ENCODE measurements at places on chromosomes 11 and 22.

DNA sequence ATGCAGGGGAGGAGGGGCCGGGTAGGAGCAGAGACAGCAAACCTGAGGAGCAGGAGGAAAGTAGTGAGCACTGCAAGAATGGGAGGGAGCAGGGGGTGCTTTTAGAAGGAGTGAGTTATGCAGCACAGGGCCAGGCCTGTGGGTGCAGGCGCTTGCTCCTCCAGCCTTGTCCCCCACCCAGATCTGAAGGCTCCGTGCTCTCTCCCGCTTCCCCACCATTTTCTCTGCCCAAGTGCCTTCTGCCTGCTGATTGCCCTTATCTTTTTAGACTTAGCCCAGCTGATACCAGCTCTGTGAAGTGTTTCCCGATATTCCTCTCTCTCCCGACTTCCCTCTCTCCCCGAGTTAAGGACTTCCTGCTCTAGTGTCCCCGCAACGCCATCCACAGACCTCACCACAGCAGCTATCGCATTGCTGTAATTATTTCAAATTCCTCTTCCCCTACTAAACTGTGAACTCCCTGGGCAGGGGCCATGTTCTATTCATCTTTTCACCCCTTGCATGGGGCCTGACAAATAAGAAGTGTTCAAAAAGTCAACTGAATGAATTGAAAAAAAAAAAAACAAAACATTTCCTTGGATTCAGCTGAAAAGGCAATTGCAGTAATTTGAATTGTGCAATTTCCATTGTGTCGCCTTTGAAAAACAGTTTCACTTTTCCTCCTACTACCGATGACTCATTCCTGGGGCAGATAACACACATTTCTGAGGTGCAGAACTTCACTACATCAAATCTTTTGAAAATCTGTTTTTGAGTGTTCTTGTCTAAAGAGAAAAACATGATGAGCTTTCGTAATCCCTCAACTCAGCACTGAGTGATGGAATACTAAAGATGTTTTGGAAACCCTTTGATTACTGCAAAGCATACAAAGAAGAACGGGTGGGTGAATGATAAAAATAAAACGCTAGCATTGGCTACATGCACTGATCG is 69.7 kb upstream of the BMAL1 start:
- DNase-seq: no peak

DNA sequence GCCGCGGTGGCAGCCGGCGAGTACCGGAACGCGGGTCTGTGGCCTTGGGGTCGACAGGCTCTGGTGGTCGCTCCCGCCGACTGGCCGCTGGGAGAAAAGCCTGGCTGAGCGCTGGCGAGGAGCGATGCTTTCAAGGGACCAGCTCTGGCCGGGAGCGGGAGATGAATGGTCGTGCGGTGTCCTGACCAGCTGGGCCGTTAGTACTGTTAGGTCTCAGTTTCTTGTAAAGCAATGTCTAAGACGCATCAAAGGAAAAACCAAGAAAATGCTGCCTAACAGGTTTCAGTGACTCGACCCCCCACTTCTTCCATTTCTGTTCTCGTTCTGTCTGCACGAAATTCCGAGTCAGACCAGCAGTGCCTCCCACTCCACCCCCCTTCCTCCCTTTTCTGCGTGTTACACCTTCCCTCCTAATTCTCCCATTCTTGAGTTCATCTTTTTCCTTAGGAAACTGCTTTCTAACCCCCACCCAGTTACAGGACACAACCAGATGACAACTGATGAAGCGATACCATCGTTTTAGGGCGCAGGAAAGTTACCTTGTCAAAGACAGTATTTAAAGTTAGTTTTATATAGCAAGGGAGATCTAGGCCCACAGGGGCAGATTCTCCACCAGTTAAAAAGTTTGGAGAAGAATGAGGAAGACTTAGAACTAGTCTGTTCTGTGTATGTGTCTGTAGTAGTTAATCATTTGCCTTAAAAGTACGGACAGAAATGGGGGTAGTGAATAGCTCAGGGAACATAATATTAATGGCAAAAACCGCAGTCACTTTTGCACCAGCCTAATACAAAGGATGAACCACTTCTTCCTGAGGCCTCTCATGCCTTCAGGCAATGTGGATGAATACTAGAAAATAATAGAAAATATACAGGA is 1.0 kb downstream of the CUL5 start:
- DNase-seq: no peak

DNA sequence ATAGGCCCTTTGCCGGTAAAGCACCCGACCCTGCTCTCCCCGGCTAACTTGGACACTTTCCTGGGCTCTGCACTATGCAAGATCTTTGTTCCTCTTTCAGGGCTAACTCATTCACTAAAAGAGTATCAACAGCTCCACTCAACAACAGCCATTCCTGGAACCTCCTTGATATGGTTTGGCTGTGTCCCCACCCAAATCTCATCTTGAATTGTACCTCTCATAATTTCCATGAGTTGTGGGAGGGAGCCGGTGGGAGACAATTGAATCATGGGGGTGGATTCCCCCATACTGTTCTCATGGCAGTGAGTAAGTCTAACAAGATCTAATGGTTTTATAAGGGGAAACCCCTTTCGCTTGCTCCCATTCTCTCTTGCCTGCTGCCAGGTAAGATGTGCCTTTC is 330.0 kb downstream of the TENM4 start:
- no peak for DNase-seq

DNA sequence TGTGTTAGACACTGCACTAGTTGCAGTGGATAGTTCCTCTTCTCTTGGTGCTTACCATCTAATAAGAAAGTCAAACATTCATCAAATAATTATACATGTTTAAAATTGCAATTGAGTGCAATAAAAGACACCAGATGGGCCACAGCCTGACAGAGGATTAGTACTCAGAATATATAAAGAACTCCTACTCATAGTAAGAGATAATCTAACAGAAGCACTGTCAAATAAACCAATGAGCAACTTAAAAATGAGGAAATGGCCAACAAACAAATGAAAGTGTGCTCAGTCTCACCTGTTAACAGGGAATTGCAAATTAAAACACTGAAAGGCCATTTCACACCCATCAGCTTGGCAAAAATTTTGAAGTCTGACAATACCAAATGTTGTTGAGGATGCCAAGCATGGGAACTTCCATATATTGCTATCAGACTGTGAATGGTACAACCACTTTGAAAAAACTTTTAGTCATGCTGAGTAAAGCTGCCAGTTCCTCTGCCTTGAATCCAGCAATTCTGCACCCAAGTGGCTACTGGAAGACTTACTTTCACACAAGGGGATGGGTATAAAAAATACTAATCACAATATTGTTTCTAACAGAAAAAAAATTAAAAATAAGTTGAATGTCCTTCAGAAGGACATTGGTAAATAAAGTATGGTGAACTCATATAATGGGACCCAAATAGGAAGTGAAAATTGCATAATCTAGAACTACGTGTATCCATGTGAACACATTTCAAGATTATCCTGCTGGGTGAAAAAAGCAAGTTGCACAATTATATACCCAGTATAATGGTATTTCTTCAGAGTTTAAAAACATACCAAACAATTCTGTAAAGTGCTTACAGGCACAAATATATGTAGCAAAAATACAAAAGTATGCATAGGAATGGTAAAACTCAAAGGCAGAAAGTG is 41.4 kb upstream of the CREB3L1 start:
- DNase-seq: no peak

DNA sequence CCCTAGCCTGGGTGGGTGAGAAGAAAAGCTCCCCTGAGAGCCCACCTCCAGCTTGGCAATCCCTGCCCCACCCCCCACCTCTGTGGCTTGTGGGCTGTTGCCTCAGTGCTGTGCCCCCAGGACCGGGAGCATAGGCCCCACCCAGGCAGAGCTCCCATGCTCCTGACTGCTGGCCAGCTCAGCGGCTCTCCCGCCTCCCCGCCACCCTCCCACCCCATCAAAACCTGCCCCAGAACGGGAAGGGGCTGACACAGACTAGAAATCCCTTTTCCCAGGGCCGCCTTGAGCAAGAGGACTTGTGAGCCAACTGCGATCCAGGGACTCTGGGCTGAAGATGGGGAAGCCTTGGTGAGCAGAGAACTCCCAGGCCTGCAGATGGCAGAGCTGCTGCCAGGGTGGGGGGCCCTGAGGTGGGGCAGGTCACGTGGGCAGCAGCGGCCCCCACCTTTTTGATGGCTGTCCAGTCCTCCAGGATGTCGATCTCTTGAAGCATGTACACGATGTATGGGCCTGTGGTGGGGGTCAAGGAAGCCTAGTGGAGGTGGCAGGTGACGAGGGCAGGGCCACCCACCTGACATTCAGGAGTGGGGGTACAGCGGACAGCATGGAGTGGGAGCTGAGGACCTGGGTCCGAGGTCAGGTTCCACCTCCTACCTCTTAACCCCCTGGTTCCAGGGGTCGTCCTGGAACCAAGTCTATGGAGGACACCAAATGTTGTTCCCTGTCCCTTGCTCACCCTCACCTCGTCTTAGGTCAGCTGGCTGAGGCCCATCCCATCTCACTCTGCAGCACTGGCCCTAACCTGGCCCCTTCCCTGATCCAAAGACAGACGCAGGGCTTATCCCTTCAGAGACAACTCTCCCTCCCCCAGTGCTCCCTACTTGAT is 2.3 kb upstream of the RIN1 start:
- no peak for DNase-seq

GRCh38 chr11:75625991-75626888 is 42.6 kb downstream of the MAP6 start:
- DNase-seq: no peak

DNA sequence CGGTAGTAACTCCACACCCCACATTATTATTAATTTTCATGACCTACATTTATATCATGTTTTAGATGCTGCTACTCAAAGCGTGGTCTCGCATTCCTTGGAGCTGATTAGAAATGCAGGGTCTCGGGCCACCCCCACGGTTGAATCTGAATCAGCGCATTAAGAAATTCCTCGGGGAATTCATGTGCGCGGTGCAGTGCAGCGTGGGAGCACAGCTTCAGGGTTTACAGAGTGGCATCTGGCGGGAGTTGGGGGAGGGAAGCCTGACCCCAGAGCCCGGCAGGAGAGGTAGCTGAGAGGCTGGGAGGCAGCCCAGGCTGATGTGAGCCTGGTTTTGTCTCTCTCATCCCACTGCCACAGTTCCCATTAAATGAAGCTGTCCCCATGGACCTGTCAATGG is 48.1 kb upstream of the DAGLA start:
- no peak for DNase-seq

- DNase-seq: no peak
Measured at GRCh38 chr11:15618583-15619032, 503.9 kb downstream of the INSC start.

GRCh38 chr22:37232140-37232998 is 11.7 kb downstream of the RAC2 start:
- DNase-seq: no peak

- no peak for DNase-seq
Measured at GRCh38 chr22:38831166-38831945, 12.5 kb downstream of the NPTXR start.

DNA sequence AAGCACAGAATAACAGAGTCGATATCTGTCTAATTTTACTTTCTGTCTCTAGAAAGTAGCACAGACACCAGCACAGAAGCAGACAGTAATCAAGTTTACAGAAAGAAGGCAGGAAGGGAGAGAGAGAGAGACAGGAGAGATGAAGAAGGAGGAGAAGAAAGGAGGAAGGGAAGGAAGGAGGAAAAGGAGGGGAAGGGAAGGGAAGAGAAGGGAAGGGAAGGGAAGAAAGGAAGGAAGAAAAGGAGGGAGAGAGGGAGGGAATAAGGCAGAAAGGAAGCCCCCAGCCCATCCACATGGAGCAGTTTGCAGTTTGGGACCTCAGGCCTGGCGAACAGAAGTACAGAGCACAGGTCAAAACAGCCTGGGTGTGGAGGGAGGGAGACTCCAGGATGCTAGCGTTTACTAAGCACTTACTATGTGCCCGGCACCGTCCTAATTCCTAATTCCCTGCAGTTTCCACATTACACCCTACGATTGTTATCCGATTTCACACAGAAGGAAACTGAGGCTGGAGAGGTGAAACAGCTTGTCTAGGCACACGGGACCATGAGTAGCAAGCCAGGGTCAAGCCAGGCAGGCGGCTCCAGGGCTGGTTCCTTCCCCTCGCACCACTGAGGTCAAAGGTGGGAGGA is 46.0 kb upstream of the WNT7B start:
- DNase-seq: no peak

- DNase-seq: no peak
Measured at GRCh38 chr11:1306186-1307162, 3.0 kb downstream of the TOLLIP start.

- no peak for DNase-seq
Measured at GRCh38 chr22:26610072-26610958, 7.5 kb downstream of the CRYBB1 start.

DNA sequence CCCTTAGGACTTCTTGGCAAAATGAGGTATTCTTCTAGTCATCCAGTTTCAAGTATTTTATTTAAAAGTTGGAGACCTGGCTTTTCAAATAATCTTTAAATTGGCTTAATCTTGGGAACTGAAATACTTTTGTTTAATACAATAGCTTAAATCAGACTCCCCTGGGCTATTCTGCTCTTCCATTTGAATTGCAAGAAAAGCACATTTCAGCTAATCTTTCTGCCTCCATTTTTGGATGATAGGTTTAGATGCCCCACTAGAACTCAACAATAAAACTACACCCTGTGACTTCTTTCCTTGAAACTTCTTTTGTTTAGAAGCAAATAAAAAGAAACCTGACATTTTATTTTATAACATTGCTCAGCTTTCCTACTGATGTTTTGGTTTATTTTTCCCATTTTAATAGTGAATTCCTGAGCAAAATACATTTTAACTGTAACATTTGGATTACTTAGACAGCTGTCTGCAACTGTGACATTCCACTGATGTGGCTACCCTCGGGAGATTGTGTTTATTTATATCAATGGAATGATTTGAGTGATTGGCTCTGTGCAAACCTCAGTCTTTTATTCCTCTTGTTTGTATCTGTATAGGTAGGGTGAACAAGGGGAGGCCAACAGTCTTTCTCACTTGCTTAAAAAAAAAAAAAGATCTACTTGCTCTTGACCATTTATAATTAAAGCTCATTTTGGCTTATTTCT is 1045.8 kb upstream of the CNTN5 start:
- no peak for DNase-seq

- no peak for DNase-seq
Measured at GRCh38 chr11:105202422-105202821, 62.9 kb upstream of the CARD18 start.

GRCh38 chr11:9601876-9602199 is 28.4 kb downstream of the WEE1 start:
- no peak for DNase-seq

- DNase-seq: no peak
Measured at GRCh38 chr11:118689503-118689851, 10.0 kb upstream of the TREH start.

DNA sequence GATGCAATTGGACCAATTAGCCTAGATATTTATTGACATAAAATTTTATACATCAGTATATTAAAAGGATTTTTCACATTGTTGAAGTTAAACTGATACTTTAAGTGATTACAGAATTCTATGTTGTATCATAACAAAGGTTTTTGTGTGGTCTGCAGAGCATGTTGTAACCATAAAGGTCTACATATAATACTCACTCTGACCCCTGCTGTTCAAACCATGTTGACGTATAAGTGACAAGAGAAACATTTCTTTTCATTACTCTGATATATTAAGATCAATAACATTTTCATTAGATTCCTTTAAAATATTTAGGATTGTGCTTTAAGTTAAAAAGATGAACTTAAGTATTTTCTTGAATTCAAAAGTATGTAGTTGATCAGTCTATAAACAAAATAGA is 63.9 kb downstream of the GAS2 start:
- no peak for DNase-seq
